RWPE2 (cell line): ENCODE measurements at places on chromosomes 2 and 18.

DNA sequence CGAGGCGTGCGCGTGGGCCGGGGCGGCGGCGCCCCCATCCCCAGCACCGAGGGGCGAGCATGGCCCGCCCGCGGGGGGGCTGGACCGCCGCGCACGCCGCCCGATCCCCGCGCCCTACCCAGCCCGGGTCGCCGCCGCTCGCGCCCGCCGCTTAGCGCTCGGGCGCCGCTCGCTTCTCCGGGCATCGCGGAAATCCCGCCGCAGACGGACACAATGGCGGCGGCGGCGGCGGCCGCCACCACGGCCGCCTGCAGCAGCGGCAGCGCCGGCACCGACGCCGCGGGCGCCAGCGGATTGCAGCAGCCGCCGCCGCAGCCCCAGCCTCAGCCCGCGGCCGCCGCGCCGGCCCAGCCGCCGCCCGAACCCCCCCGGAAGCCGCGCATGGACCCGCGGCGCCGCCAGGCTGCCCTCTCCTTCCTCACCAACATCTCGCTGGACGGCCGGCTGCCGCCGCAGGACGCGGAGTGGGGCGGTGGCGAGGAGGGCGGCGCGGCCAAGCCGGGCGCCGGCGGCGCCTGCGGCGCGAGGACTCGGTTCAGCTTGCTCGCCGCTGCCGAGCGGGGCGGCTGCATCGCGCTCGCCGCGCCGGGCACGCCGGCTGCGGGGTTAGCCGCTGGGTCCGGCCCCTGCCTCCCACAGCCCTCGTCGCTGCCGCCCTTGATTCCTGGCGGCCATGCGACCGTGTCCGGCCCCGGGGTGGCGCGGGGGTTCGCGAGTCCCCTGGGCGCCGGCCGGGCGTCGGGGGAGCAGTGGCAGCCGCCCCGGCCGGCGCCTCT, 453 bp downstream of the CABLES1 start:
- DNase-seq, result no peak

DNA sequence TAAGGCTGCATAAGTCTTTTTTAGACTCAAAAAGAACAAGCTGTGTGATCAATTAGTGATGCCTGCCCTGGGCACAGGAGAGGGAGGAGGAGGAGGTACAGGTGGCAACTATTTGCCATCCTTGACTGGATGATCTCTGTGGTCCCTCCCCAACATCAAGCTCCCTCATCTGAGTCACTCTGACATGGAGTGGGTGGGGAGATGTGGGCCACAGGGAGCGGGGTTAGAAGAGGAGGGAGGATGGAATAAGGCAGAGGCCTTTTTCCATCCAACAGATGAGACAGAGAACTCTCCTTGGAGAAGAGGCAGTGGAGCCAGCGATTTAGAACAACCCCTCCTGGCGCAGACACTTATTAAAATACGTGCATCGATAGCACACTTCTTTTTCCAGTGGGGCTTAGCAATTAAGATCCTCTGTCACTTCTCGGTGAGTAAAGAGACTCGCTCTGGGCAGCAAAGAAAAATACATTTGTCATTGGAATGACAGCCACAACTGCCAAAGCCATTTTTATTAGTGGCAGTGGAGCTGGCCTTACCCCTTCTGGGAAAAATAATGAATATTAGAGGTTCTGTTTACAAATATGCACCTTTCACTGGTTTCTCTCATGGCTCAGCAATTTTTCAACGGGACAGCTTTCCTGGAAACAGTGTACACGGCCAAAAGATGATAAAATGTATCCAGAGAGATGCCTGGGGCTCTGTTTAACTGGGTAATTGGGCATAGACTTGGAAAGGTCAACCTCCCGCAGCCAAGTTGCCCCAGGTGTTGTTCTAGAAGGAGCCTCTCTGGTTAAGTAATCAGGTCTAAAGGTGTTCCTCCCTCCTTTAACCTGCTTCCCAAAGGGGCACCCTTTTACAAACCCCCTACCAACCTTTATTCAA, 238.4 kb upstream of the CXCR4 start:
- DNase-seq, result no peak

DNA sequence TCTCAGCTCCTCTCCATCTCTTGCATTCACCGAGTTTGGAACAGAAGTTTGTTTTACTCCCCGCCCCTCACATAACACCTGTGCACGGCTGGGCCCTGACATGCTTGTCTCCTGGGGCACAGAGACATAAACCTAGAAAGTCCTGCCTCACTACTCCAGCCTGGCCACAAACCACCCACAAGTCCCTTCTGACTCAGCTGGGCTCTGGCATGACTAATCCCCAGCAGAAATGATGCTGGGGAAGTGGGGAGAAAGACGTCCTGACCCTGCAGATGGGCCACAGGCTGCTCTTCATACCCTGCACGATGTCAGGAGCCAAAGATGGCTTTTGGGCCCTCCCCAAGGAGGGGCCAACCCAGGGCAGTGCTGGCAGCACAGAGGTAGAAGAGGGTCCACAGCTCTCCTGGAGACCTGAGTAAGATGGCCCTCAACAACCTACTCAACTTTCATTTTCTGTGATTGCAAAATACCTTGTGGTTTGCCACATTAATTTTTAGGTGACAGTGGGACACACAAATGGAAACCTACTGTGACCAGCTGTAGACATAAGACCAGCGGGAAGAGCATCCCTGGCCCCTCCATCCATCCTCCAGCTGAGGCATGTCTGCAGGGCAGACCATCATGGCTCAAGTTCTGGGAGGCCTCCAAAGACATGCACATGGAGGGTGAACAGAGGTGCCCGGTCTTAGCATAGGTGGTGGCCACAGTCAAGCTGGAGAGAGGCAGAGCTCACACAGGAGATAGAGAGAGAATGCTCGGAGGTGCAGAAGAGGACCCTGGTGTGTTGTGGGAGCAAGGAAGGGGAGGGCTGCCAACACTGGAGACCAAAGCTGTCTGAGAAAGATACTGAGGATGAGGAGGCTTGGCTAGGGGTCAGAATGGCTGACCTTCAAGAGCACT, 40.0 kb downstream of the DNMT3A start:
- no peak for DNase-seq

DNA sequence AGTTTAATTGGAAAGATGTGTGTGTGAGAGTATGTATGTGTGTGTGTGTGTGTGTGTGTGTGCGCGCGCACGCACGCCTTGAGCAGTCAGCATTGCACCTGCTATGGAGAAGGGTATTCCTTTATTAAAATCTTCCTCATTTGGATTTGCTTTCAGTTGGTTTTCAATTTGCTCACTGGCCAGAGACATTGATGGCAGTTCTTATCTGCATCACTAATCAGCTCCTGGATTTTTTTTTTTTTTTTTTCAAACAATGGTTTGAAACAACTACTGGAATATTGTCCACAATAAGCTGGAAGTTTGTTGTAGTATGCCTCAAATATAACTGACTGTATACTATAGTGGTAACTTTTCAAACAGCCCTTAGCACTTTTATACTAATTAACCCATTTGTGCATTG, 48.0 kb downstream of the FEZ2 start:
- DNase-seq, result no peak

DNA sequence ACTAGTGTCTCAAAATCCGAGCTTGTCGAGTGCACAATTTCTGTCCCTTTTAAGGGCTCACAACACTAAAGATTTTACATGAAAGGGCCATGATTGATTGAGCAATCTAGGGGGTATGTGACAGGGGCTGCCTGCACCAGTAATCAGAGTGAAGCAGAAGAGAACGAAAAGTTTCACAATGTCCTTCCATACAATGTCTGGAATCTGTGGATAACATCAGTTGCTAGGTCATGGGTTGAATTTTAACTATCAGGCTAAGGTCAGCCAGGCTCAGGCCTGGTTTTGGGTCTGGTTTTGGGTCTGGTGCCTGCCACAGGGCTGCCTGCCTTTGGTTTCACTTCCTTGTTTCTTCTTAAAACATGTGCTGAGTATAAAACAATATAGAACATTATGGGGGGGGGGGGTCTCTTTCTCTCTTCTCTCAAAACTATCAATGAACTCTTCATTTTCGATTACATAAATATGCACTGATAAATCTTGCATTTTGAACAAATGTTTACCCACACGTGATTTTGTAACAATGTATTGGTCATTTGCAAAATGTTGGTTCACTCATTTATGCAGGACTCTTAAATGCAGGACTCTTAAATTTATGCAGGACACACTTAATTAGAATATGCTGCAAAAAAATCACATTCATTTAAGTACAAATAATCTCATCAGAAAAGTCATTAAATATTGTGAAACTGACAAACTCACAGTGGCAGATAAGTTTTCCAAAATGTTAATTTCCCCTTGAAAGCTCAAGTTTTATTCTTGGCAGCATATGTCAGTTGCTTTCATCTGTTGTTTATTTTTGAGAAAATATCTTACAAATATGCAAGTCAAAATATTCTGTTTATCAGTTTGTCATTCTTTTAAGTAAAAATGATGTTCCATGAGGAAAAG, 290.5 kb upstream of the KYNU start:
- DNase-seq, result no peak

DNA sequence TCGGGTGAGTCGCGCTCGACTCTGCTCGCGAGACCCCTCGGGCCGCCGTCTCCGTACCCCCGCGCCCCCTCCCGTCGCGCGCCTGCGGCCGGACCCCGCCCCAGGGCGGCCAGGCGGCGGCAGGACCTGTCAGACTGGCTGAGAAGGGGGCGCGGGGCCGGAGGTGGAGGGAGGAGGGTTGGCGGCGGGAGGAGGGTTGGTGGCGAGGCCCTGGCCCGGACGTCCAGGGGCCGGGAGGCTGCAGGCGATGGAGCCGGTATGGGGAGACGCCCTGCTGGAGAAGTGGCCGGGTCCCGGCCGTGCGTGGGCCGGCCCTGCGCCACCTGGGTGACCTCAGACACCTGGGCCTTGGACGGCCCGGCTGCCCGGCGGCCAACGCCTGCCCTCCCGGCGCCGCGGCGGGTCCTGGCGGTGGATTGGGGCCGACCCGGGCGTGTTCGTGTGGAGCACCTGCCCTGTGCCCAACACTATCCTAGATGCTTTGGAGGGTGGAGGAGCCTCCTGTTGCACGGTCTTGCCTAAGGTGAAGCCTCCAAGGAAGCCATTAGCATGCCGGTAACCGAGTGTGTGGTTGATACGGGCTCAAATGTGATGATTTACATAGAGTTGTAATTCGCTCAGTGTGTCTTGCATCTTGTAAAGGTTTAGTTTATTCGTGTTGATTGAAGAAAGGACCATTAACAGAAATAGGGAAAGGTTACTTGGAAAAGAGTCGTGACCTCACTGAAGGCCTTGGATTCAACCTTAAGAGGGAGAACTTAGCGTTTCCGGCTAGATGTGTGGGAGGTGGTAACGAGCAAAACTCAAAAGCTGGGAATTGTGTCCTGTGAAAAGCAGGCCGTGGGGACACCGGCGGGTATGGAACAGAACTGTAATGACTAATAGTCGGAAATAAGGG, 550 bp downstream of the MYL12B start:
- no peak for DNase-seq

DNA sequence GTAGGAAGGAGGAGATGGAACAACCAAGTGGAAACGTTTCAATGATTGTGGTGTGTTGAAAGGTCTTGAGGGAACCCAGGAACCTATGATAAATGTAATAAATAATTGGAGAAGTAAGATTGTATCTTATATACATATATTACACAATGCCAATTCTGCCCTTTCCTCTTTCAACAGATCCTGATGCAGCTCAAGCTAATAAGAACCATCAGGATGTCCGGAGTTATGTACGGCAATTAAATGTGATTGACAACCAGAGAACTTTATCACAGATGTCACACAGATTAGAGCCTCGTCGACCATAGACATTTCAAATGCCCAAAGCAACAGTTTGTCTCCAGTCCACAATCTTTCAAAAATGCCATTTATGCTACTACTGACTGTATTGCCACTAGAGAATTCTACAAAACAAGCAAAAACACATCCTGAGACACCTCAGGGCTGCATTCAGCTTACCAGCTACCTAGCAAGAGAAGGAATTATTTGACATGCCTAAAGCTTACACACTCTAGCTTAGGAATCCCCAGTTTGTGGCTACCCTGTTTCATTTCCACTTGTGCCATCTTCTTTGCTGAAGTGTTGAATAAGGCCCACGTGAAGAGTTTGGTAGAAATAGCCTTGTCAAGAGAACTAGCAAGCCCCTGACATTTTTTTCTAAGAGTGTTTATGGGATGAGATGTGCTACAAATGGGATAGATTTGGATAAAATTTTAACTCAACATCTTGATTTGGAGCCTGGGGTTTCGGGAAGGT, 24.0 kb upstream of the MAP3K20 start:
- DNase-seq, result no peak

- no peak for DNase-seq
These were observed 273.2 kb downstream of the MTX2 start for GRCh38 chr2:176542476-176542875.

DNA sequence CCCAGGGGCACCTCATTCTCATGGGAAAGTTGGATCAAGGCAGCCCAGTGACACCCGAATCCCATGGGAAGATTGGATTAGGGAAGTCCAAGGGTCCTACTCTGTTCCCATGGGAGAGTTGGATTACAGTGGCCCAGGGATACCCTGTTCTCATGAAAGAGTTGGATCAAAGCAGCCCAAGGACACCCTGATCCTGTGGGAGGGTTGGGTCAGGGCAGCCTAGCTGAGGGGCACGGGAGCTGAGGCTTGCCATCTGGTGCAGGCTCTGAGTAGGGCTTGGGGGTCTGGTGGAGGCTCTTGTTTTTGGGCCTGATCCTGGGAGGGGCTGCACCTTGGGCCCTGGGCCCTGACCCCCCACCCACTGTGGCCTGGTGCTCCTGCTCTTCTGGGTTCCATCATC, 87.1 kb downstream of the ACKR3 start:
- no peak for DNase-seq

DNA sequence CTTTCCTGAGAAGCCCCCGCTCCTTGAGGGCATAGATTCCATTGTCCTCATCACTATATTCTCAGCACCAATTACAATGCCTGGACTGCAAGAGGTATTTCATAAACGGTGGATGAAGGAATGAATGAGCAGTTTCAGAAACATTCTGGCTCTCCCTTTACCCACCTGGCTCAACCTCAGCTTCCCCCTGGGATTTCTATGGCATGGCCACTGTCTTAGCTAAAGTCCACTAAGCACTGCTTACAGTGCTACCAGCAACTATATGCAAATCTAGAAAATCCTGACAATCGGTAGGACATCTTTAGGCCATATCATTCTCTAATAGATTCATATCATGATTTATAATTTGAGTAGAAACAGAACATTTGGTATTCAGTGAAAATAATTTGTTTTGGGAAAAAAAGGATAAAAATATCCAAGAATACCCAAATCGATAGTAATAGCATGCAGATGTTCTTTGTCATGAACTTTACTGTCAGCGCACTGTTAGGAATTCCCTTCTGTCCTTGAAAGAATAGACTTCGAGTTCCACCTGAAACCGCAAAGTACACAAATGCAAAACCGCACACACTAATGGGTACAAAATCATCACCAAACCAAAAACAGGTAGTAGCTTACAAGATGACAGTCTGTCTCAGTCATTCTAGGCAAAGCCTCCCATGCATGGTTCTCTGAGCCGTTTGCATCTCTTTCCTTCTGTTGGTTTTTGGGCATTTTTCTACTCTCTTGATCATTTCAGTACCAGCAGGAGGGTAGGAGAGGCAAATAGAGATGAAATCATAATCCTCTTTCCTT, 303.6 kb upstream of the ID2 start:
- DNase-seq, result no peak

- no peak for DNase-seq
These were observed 26.1 kb downstream of the MPHOSPH10 start for GRCh38 chr2:71156573-71156972.

- DNase-seq, result no peak
These were observed at the start of gene CHRNA1 for GRCh38 chr2:174764280-174765255. Gene CHRNA1, minus strand, starts transcription at chr2:174764472. Its CDS starts 78 bp downstream, at chr2:174764394.
